ENCODE measurements at places on chromosomes 1 and 21. TPM values are rescaled to one million over a fixed set of nuclear protein-coding genes. Genes with fewer than 3 reads are reported as not detected.

HSPA6 gene
- 0.17 TPM for total RNA-seq

DNAI4 gene
- 3.7 TPM for total RNA-seq

KLHDC8A gene
- not detected for total RNA-seq

FCAMR gene
- not detected for total RNA-seq

NTPCR gene
- 15.3 TPM for total RNA-seq

FALEC gene
- total RNA-seq = not detected

KIF2C gene
- total RNA-seq = 11.7 TPM

VN1R5 gene
- not detected for total RNA-seq

TNFAIP8L2 gene
- total RNA-seq = 0.14 TPM

RPL11 gene
- 871 TPM for total RNA-seq

THEM5 gene
- total RNA-seq = not detected

TXNDC12 gene
- 23.0 TPM for total RNA-seq

PM20D1 gene
- 0.05 TPM for total RNA-seq

PBX1 gene
- total RNA-seq = 8.9 TPM

IL20 gene
- not detected for total RNA-seq

IFNLR1 gene
- total RNA-seq = 0.05 TPM

FAM3B gene
- not detected for total RNA-seq

RBP7 gene
- total RNA-seq = 0.34 TPM

SLFNL1 gene
- 0.51 TPM for total RNA-seq

FCRLB gene
- 0.56 TPM for total RNA-seq

PHGDH gene
- total RNA-seq = 6.8 TPM

CNKSR1 gene
- total RNA-seq = not detected

RUNX1 gene
- total RNA-seq = 1.7 TPM

AMPD1 gene
- not detected for total RNA-seq

DEPDC1 gene
- 39.3 TPM for total RNA-seq

SELP gene
- total RNA-seq = 2.6 TPM

FAM110D gene
- 11.6 TPM for total RNA-seq

SPRR4 gene
- not detected for total RNA-seq

RNF186 gene
- total RNA-seq = not detected

KRTAP21-2 gene
- total RNA-seq = not detected

TEDDM1 gene
- total RNA-seq = not detected

CD84 gene
- total RNA-seq = not detected

CHIT1 gene
- under 0.01 TPM for total RNA-seq

MTARC1 gene
- 1.9 TPM for total RNA-seq

B3GALT5 gene
- under 0.01 TPM for total RNA-seq

CD247 gene
- 0.09 TPM for total RNA-seq

TNN gene
- total RNA-seq = not detected

LCE2A gene
- total RNA-seq = not detected

PI4KB gene
- 55.3 TPM for total RNA-seq

ALX3 gene
- not detected for total RNA-seq

TSPAN2 gene
- 1.3 TPM for total RNA-seq

MEX3A gene
- total RNA-seq = 8.8 TPM

OVAAL gene
- not detected for total RNA-seq

Data from dermis blood vessel endothelial cell (primary cell).